ENCODE measurements at places on chromosomes 5 and 9.

GRCh38 chr5:9905661-9906060 lies 275.5 kb upstream of the TAS2R1 start:
- DNase-seq: no peak

- DNase-seq: peak; percentile 83
Measured at GRCh38 chr9:114452219-114453165, 52.8 kb downstream of the WHRN start.

DNA sequence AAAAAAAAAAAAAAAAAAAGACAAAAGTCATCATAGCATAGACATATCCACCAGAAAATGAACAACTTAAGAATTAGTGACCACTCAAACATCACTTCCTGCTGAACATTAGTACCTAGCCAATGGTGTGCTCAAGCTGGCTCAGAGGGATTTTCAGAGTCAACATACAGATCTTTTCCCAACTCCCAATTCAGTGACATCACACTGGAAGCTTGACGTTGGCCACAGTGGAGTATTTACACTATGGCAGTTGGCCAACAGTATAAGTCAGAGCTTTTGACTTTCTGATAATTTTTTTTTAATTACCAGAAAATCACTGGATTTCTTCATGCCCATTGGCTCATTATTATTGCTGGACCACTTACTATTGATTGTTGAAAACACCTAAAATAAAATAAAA lies 383.5 kb downstream of the ARHGEF28 start:
- DNase-seq: peak; percentile 46

- DNase-seq: no peak
Measured at GRCh38 chr5:54301220-54301619, 9.2 kb downstream of the ARL15 start.

DNA sequence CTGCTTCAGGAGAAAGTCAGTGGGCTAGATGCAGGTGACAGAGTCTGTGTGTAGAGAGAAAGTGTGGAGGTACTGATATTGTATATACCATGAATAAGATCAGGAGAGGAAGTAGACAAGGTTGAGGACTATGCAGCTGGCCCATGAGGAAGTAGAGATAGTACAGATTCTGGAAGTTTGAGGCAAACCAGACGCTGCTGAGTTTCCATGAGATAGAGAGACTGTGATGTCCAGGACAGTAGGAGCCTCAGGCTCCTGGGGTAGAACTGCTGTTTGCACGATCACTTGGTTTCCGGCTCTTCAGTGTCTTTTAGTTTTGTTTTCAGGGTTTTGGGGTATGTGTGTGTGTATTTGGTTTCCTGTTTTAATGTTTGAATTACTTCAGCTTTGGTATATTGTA lies 13.6 kb downstream of the OTULINL start:
- DNase-seq: no peak
